ENCODE measurements at places on chromosomes 12 and 14. TPM values are rescaled to one million over a fixed set of nuclear protein-coding genes. Genes with fewer than 3 reads are reported as not detected.

DNA sequence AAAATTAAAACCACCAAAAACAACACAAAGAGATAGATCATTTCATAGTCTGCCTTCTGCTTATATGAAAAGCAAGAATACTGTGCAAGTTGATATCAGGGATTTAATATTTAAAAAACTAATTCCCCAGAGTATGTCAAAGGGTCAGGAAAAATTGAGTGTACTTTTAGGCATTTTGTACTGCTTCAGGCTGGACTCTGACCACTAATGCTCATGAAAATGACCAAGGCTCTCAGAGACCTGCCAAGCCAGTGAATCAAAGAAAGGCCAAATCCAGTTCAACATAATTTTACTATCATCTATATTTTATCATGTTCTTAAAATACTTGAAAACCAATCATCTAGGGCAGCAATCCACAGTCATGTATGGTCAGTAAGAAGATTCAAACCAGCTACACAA, 66.0 kb downstream of the TTC7B start:
- no peak for DNase-seq

- DNase-seq = no peak
Observed at GRCh38 chr12:114257687-114258086, 148.3 kb downstream of the TBX5 start.

- DNase-seq = no peak
Observed at GRCh38 chr12:33609910-33610309, 170.3 kb upstream of the SYT10 start.

GRCh38 chr12:132734206-132734605, 23.6 kb downstream of the PGAM5 start:
- DNase-seq = no peak

DNA sequence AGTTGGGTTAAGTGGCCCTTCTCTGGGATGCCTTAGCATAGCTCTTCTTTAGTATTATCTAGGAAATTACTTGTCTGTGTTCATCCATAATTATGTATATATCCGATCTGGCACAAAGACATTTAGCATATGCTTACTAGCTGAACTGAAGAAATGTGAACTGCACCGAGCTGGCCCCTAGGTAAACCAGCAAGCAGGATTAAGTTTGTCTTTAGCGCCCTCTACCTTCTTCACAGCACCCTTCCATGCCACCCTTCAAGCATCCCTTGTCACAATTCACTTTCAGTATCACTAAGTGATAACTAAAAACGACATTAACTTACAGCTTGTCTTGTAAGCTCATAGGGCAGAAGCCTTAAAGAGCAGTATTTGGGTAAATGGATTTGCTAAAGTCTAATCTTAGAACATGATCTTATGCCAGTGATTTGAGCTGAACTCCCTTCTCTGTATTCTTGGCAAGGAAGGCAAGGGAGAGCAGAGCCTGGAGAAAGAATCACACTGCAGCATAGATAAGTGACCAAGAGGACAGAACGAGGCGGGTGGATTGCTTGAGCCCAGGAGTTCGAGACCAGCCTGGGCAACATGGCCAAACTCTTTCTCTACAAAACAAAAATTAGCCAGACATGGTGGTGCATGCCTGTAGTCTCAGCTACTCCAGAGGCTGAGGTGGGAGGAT, 2.6 kb upstream of the HAL start:
- DNase-seq = peak; percentile 54

- no peak for DNase-seq
Observed at GRCh38 chr12:77153706-77154105, 88.3 kb upstream of the E2F7 start.

The SETD3 gene
- 46.9 TPM for total RNA-seq

The PROX2 gene
- total RNA-seq = not detected

Data from RPMI7951 (cell line).